PC-3 (cell line): ENCODE measurements at places on chromosomes 6 and 20.

GRCh38 chr20:58236612-58237317, 8.3 kb upstream of the ANKRD60 start:
- DNase-seq = peak; percentile 90

GRCh38 chr6:130848945-130849344, 21.7 kb downstream of the SMLR1 start:
- DNase-seq = no peak

GRCh38 chr6:46407776-46408530, 83.3 kb downstream of the RCAN2 start:
- DNase-seq = no peak

GRCh38 chr6:142458836-142459235, 157.0 kb downstream of the ADGRG6 start:
- no peak for DNase-seq

DNA sequence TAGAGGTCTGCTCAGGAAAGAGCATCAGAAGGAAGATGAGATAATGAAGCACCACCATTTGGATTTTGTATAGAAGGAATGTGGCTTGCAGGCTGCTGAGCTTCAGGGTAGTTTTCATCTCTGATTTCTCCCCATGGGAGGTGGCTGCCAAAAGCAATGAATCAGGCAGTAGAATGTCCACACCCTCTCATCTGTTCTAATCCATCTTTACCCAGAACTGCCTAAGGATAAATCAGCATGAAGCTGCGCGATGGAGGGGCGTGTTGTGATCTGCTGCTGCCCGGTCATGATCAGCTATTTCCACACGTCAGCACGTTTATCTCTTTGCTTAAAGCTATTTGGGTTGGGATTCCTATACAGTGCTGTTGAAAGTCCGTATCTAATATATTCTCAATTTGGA, 295.4 kb downstream of the FOXA2 start:
- DNase-seq = no peak

- DNase-seq = no peak
Observed at GRCh38 chr6:162032620-162033019, 694.9 kb downstream of the PRKN start.

GRCh38 chr6:150372051-150372450, 3.2 kb downstream of the IYD start:
- no peak for DNase-seq

DNA sequence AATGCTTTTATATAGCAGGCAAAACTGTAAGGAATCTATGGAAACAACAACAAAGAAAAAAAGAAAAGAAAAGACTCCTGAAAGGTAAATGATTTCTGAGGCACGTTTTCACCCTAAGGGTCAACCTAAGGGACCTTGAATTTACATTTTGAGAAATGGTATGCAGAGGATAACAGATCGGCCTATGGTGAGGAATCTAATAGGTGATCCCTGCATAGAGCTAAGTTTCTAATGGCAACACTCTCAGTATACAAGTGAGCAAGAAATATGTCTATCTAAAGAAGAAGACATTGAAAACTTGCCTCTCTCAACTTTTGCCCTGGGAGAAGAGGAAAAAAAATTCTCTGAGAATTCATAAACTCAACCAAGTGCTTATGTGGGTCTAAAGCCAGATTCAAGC, 18.9 kb upstream of the AKAP7 start:
- no peak for DNase-seq

DNA sequence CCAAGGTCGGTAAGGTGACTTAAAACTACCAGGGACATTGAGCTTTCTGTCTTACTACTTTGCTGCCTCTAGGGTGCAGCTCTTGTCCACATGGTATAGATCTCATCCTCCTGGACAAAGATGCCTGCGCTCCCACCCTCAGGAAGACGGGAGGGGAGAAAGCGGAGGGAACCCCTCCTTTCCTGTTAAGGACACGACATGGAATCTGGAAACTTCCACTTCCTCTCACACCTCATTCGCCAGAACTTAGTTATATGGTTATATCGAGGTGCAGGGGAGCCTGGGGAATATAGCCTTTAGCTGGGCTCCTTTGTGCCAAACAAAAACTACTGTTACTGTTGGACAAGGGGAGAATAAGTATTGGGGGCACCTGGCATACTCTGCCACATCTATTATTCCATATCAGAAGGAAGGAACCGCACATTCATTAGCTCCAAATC, 224.3 kb upstream of the TSHZ2 start:
- DNase-seq = peak; percentile 21

- no peak for DNase-seq
Observed at GRCh38 chr6:16361121-16361520, 122.7 kb downstream of the GMPR start.

GRCh38 chr6:122709922-122710512, 69.5 kb upstream of the FABP7 start:
- DNase-seq = no peak
